Stimulated activated CD4-positive, alpha-beta T cell treated with anti-CD3 and anti-CD28 coated beads, Interleukin-4, amount 100 ng/mL, for 4 hours (primary cell): ENCODE measurements at places on chromosomes 2 and 18.

DNA sequence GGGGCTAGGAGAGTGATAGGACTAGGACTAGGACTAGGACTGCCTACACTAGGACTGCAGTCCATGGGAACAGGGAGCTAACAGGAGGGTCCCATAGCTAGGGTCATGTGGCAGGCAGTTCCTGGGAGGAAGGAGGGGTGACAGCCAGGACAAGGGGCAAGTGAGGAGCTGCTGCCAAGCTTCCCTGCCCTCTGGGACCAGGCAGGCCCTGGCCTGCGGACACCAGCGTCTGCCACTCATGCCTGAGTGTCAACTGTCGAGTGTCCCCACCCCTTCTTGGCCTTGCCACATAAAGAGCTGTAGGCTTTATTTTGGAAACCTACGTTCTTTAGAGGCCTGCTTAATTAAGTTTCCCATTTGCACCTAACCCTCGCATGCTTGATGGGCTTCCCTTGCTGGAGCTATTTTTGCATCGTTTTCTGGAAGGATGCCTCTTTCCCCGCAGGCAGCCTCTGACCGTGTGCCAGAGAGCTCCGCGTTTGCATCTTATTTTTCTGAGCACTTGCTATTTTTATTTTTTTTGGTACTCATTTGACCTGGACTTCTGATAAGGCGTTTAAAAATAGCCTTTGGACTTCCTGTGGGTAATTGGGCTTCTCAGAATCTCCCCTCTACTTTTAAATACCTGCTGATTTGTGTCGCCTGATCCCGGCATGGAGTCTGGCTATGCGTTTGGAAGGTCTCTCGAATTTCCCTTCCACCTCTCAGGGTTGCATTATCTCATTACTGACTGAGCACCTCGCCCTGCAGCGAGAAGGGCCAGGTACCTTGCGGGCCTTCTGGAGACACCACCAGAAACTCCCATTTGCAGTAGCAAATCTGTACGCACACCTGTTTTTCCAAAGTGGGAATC, 66.4 kb downstream of the SH3RF3 start:
- no peak for DNase-seq

GRCh38 chr2:239880396-239880795, 144.7 kb downstream of the NDUFA10 start:
- no peak for DNase-seq

- DNase-seq = no peak
Observed at GRCh38 chr18:34117319-34117718, 107.4 kb downstream of the NOL4 start.

- peak; percentile 33 for DNase-seq
Observed at GRCh38 chr2:17830053-17831034, 14.1 kb downstream of the MSGN1 start.

DNA sequence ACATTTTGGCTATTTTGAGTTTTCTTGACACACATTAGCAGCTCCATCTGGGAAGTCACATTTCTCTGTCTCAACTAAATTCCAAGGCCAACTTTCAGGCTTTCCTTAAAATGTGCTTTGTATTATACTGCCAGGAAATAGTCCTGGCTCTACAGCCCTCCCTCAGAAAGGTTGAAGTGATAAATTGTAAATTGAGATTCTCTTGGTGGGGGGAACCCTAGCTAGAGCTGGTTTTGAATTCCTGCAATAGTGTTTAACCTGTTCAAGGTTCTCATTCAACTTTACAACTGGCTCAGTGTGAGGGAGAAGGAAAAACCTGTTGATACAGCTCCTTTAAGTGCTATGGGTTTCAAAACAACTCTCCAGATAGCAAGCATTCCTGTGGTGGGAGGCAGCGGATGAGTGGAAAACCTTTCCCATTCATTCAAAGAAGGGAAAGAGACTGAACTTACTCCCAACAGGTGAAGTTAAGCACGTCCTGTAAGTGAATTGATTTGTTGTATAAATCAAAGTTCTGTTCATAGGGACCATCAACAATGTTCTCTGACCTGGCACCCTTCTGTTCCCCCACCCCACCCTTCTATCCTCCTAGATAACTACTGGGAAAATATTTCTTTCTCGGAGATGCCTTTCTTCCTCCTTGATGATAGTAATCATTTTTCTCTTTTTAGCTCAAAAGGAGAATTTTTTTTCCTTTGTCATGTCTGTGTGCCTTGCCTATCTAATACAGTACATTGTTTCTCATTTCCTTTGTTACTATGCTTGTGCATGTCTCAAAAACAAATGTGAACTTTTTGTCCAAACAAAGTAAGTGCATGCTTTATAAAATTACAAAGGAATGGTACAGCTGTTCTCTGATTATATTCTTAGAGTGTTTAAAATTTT, 44.2 kb upstream of the SLC39A10 start:
- DNase-seq = no peak

GRCh38 chr2:120984452-120985173, 248.9 kb downstream of the GLI2 start:
- DNase-seq = no peak

- DNase-seq = no peak
Observed at GRCh38 chr18:62448426-62448825, 74.4 kb upstream of the ZCCHC2 start.

GRCh38 chr2:223681125-223681524, 79.0 kb upstream of the SCG2 start:
- DNase-seq = no peak

DNA sequence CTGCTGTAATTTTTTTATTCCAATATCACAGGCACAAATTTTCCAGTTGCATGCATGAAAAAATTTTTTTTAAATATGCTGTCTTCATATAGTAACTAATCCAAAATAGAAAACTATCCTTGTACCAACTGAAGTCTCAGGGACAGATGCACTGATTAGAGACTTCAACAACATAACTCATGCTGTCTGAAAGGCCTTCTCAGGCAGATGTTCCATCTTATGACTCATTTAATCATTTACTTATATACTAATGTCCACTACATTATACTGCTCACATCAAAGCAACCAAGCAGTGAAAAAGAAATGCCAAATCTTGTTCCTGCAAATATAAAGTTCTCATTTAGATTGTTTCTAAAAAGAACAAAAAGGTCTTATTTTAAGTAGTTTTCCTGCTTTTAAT, 53.1 kb downstream of the OLA1 start:
- no peak for DNase-seq

- DNase-seq = no peak
Observed at GRCh38 chr2:44723921-44724320, 217.6 kb upstream of the SIX3 start.
